Stimulated activated CD8-positive, alpha-beta memory T cell treated with anti-CD3 and anti-CD28 coated beads, Interleukin-7, amount 100 ng/mL, for 1 hour (primary cell): ENCODE measurements at places on chromosomes 2 and 18.

GRCh38 chr2:134676960-134677359 lies 41.8 kb downstream of the TMEM163 start:
- DNase-seq, result no peak

GRCh38 chr18:452816-453215 lies 47.7 kb downstream of the COLEC12 start:
- DNase-seq, result no peak

- no peak for DNase-seq
These were observed 100.4 kb upstream of the SATB2 start for GRCh38 chr2:199558156-199558555.

DNA sequence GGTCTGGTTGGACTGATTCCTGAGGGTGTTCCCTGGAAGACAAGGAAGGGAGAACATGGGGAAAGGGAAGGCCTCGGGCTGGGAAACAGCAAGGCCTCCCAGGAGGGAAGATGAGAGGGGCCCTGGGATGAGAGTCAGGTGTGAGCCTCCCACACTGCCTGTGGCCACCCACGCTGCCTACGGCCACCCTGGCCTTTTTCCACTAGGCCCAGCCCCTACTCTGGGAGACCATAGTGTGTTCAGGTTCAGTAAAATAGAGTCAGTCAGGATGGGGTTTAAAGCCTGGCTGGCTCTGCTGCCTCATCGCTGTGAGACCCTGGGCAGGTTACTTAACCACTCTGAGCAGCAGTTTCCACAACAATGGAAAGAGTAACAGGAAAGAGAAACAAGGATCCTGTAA lies 47.7 kb upstream of the MAL start:
- no peak for DNase-seq

DNA sequence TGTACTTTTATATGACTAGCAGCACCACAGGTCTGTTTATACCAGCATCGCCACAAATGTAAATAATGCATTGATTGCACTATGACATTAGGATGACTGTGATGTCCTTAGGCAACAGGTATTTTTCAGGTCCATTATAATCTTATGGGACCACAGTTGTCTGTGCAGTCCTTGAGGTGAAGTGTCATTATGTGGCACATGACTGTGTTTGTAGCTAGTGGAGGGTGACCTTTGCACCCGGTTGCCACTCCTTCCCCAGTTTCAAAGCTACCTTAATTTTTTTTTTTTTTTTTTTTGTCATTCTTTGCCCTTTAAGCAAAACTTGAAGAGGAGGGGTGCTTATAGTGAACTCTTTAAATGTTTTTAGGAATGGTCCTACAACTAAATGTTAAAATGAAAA lies 386.4 kb downstream of the THSD7B start:
- no peak for DNase-seq

DNA sequence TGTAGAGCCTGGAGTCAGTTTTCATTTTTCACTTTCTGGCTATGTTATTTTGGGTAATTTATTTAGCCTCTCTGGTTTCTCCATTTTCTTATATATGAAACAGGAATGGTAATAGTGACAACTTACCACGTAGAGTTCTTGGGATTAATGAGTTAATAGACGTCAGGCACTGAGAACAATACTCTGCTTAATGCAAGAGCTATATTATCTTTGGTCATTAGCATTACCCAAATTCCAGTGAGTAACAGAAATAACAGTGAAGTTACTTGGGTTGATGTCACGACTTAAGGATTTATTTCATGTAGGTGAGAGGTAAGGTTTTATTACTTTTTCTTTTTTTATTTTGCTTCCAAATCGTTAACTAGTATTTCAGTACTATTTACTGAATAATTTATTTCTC lies 601.0 kb upstream of the GCFC2 start:
- DNase-seq, result no peak

GRCh38 chr2:219998714-219999227 lies 371.3 kb downstream of the SLC4A3 start:
- no peak for DNase-seq
